NCI-H1417 (cell line): ENCODE measurements at places on chromosomes 5 and 9.

GRCh38 chr5:116395631-116396203 is 178.9 kb downstream of the SEMA6A start:
- DNase-seq, result no peak

GRCh38 chr9:112268413-112268812 is 65.0 kb downstream of the PTBP3 start:
- DNase-seq, result no peak

DNA sequence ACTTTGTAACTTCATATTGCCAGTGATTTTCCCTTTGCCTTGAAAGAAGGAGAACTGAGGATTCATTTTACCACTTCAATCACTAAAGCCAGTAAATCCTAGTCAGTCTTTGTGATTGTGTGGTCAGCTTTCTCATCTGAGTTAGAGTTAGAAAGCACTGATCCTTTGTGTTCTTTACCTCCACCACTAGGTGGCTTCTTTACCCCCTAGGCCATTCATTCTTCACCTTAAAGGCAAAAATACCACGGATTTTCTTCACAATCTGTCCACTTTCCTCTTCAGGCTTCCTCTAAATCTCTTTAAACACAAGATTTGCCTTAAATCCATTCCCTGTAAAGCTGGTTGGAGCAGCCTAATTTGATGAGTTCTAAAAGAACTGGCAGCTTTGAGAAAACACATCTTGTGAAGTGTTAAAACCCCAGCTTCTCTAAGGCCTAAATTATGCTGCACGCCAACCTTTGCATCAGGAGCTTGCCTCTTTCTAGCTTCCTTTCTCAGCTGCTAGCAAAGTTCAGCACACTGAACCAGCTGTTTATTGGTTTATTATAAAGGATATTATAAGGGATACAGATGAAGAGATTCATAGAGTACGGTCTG is 20.4 kb downstream of the BDP1 start:
- peak; percentile 19 for DNase-seq

DNA sequence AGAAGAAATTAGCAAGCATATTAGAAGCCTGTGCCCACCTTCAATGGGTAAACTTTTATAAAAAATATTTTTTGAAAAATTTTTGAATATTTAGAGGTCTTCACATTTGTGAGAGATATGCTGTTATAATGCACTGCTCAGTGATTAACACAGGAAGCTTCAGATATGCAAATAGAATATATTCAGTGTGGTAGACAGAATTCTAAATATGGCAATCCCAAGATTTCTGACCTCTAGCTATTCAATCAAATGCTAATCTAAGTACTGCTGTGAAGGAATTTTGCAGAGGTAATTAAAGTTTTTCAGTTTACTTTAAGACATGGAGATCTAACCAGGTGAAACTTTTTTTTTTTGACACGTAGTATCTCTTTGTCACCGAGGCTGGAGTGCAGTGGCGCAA is 103.5 kb downstream of the ADAMTS19 start:
- no peak for DNase-seq

DNA sequence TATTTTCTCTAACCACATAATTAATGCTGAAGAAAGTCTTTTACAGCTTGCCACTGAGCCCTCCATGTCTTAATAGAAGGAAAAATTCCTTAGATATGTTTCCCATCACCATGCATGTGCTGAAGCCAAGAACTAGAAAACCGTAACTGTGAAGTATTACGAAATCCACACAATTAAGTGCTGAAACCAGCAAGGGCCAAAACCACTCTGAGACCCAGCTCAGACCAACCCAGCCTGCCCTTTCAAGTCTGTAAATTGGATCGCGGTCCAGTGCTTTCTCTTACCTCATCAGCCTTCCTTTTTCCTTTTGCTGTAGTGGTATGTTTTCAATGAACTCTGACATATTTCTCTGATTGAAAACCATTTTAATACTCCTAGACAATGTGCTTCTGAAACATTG is 26.3 kb downstream of the SEMA5A start:
- no peak for DNase-seq

- no peak for DNase-seq
These were observed 59.7 kb downstream of the PDZD2 start for GRCh38 chr5:31698673-31699072.

GRCh38 chr9:94925751-94926430 is 199.4 kb downstream of the AOPEP start:
- no peak for DNase-seq

- DNase-seq, result no peak
These were observed 181.8 kb downstream of the ZDHHC21 start for GRCh38 chr9:14511452-14511851.

GRCh38 chr9:23573800-23574199 is 252.2 kb downstream of the ELAVL2 start:
- DNase-seq, result no peak

DNA sequence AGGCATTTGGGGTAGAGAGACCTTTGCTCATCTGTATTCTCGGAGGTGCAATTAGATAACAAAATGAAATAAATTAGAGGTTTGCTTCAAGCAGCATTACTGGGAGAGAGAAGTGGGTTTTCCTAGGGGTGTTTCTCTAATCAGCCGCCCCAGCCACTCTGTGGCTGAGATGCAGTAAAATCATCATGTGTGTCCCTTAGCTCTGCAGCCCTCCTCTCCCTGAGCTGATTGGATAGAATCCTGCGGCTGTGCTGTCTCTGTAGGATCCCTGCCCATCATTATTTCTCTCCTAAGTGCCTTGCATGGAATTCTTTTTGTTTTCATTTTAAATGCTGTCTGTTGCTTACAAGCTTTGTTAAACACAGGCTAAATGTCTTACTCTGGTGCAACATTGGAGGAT is 171.4 kb downstream of the SH3GL2 start:
- no peak for DNase-seq

GRCh38 chr5:179795049-179795862 is 1.5 kb downstream of the LTC4S start:
- DNase-seq, result peak; percentile 81

GRCh38 chr5:66617226-66617861 is 21.2 kb downstream of the MAST4 start:
- no peak for DNase-seq

DNA sequence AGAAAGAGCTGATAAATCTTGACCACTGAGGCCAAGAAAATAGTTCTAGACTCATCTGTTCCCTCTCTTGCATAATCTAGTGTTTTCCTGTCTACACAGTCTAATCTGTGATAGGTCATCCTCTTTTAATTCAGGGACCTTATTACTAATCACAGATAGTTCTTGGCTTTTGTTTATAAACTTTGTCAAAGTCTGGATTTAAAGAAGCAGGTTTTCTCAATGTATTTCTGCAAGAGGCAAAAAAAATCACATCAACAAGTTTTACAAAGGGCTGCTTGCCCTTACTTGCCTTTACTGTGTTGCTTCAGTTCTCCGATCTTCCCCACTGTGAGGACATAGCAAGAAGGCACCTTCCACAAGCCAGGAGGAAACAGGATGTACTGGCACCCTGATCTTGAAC is 43.9 kb upstream of the MTAP start:
- DNase-seq, result no peak

GRCh38 chr5:125722550-125722949 is 700.7 kb upstream of the GRAMD2B start:
- no peak for DNase-seq

- DNase-seq, result no peak
These were observed 24.7 kb upstream of the RANBP6 start for GRCh38 chr9:6040077-6040476.

GRCh38 chr5:126613941-126614592 is 13.3 kb downstream of the PHAX start:
- no peak for DNase-seq

DNA sequence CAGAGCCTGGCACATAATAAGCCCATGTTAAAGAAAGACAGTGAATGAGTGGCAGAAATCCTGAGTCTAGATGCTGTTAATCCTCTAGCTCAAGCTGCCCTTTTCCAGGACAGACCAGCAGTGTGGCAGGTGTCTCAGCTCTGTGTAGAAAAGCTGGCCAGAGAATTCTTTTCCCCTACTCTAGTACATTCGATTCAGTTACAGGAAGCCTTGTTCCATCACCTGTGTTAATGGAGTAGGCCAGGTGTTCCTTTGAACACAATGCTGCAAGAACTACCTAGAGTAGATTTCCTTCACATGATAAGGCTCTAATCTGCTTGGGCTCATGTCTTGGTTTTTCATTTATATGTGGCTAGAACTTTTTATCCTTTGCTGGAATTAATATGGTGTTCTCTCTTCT is 52.5 kb downstream of the NUP214 start:
- DNase-seq, result no peak

GRCh38 chr9:93596399-93596798 is 20.0 kb downstream of the PHF2 start:
- DNase-seq, result no peak

- no peak for DNase-seq
These were observed 234.6 kb downstream of the CACNA1B start for GRCh38 chr9:138112090-138112748.

- no peak for DNase-seq
These were observed 546.6 kb upstream of the PTPRD start for GRCh38 chr9:11159318-11159862.

GRCh38 chr5:154706416-154706815 is 48.8 kb upstream of the LARP1 start:
- DNase-seq, result no peak

DNA sequence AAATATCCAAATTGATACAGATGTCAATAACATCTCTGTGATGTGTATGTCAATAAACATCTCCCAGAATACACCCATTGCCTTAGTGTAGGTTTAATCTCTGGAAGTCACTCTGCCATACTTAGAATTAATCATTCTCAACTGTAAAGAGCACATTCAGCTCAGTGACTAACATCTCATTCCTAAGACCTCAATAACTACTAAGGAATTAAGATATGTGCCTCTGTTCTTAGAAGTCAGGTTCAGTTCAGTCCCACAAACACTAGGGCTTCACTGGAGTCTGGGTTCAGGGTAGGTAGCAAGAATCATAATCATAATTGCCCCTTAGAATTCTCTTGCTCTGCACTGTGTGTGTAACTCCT is 31.7 kb downstream of the UGCG start:
- DNase-seq, result no peak

GRCh38 chr9:83936523-83936922 is 15.3 kb upstream of the KIF27 start:
- DNase-seq, result no peak

DNA sequence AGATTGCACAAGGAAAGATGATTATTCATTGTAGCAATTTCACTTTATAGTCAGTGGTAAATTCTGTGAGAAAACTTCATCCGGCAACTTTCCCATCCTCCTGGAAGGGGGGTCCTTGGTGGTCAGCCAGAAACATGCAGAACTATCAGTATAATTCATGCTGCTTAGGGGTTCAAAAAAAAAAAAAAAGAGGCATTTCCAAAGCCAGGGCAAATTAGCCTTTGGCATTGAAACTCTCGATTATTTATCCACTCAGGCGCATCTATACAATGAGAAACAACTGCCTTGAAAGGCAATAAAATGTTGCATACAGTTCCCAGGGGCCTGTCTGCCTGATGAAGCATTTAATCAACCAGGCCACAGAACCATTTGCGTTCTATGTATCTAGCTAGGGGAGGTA is 263.3 kb downstream of the TMEM167A start:
- no peak for DNase-seq

DNA sequence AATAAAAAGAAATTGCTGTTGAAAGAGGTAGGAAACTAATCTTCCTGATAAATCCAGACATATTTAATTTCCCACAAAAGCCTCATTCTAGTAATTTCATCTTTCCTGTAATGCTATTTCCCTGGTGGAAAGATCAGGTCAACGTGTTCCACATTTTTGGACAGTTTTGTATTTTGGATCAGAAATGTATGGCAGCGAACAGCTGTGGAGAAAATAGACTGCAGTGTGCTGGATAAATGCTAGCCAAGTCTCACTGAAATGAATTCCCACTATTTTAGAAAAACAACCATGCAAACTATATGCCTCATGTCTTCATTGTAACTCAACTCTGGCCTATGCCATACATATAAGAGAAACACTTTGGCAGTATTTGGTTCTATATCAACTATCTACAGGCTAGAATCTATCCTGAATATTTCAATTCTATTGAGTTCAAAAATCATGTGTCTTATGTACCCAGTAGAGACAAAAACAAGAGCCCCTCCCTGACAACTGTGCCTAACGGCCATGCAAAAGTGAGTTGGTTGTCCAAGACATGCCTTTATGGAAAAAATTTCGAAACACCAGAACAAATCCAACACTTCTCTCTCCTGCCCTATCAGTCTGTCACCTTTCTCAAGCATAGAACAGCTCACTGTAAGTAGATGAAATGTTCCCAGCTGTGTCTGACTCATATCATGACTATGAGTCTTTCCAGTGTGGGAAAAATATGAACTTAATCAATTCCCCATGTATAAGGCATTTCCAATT is 191.3 kb upstream of the NREP start:
- no peak for DNase-seq

DNA sequence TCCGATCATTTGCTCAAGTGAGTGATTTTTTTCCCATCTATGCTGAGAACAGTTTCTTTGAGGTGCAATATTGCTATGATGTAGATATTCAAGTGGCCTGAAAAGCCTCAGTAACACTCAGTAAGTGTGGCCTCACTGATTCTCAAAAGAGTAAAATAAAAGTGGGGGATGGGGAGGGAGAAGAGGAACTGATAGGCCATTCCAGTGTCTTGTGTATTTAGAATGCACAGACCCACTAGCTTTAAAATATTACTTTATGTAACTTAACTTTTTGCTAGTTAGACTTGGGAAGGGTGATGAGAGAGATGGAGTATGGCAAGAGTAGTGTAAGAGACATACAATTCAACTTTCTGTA is 79.5 kb upstream of the ZNF608 start:
- DNase-seq, result no peak

DNA sequence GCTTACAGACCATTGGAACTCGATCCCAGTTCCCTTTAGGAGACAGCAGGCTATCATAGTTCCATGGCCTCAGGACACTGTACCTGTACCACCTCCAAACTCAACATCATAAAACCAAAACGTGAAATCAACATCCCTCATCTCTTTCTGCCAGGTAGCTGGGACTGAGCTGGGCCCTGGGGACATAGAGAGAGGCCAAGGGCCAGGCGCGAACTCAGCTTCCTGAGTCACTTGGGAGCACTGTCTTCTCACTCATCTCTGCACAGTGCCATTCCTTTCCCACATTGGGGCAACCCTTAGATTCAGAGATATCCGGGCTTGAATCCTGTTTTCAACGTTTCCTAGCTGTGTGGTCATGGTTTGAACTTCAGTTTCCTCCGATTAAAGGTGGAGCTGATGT is 12.2 kb downstream of the DAB2IP start:
- no peak for DNase-seq

DNA sequence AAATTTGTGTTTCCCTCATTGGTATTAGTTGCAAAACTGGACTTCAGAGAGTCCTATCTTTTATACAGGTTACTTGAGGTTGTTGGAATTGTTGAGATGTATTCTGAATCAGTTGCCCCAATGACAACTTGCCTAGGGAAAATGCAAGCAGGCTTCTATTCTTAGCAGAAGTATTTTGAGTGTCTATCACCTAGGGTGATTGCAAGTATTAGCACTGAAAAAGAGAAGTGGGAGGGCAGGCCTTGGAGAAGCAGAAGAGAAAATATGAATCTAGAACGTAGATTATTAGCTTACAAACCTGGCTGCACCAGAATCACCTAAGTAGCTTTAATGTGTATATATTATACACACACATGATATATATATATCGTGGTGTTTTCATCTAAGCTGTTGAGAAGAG is 43.2 kb downstream of the ADAMTS12 start:
- no peak for DNase-seq

GRCh38 chr5:36704131-36704530 is 97.7 kb downstream of the SLC1A3 start:
- DNase-seq, result no peak
